ENCODE measurements at places on chromosomes 6 and 20. TPM values are rescaled to one million over a fixed set of nuclear protein-coding genes. Genes with fewer than 3 reads are reported as not detected.

Gene CST2
- not detected for total RNA-seq

Gene CGA
- not detected for total RNA-seq

Gene CRYBG1
- total RNA-seq: 11.9 TPM

Gene BHLHE23
- total RNA-seq: not detected

Gene NTSR1
- not detected for total RNA-seq

Gene C6orf141
- total RNA-seq: not detected

Measured in osteoblast (primary cell).